ENCODE measurements at places on chromosomes 5 and 9. TPM values are rescaled to one million over a fixed set of nuclear protein-coding genes. Genes with fewer than 3 reads are reported as not detected.

- DNase-seq, result no peak
Measured at GRCh38 chr9:36112516-36112915, 24.0 kb upstream of the GLIPR2 start.

DNA sequence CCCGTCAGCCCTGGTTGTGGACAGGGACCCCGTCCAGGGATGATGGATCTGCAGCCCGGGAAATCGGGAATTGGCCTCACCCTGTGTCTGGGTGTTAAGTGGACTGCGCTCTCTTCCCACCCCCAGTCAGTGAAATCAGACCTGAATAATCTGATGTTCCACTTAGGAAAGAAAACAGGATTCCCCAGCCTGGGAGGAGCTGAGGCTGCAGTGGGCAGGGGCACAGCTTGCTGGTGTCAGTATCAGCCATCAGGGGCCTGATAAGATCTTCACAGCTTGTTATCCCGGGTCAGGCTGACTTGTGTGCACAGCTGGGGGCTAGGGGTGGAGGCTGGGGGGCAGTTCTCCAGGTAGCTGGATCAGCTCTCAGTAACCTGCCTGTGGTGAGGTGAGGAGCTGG lies 29.1 kb downstream of the LMX1B start:
- peak; percentile 88 for DNase-seq

The CTNND2 gene
- total RNA-seq, result 6.5 TPM

- no peak for DNase-seq
Measured at GRCh38 chr5:158755221-158755620, 344.5 kb downstream of the EBF1 start.

The MEF2C gene
- 0.45 TPM for total RNA-seq

- DNase-seq, result peak; percentile 76
Measured at GRCh38 chr9:133160742-133161546, 2.8 kb downstream of the GBGT1 start.

The ALDH1A1 gene
- 2.9 TPM for total RNA-seq

DNA sequence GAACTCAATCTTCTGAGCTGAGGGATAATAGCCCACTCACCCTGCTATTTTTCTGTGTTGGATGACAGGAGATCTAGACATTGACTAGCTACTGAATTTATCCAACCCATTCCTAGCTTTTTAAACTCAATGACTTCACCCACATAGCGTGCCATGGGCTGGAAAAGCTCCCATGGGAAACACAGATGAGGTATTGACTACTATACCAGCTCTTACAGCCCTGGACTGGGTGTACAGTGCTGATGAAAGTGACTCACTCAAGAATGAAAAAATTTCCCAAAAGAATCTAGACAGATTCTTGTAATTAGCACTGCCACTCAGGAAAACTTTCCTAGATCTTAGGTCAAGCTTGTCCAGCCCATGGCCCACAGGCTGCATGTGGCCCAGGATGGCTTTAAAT lies 72.7 kb upstream of the NREP start:
- DNase-seq, result no peak

The NMUR2 gene
- total RNA-seq, result not detected

The SOX30 gene
- total RNA-seq, result 0.48 TPM

GRCh38 chr9:116269250-116269649 lies 115.7 kb downstream of the PAPPA start:
- no peak for DNase-seq

- no peak for DNase-seq
Measured at GRCh38 chr5:131530706-131531331, 104.2 kb downstream of the RAPGEF6 start.

- DNase-seq, result no peak
Measured at GRCh38 chr9:27655441-27655840, 82.2 kb upstream of the C9orf72 start.

GRCh38 chr5:58459146-58460001 lies 512 bp downstream of the PLK2 start:
- DNase-seq, result peak; percentile 78

The NREP gene
- total RNA-seq, result 233 TPM

DNA sequence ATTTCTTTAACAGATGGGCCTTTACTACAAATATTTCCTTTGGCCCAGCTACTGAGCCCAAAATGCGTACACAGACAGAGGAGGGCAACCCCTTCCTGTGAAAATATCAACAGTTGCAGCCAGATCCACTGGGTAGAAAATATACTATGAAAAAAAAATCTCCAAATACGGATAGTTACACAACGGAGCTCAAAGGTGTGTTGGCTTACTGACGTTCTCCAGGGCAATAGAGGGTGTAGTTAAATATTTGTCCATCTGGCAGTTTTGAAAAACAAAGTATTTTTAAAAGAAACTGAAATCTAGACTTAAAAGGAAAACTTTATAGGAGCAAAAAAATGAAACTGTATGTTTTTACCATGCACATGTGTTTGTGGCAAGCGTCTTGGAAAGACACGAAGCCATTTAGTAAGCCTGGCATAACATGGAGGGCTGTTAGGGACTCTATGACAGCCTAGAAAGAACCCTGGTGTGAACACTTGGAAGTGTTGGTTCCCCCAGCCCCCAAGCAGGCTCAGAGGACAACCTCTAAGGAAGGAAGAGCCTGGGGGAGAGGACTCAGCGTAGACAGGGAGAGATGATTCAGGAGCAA lies 157.8 kb upstream of the TRPM3 start:
- no peak for DNase-seq

The GHR gene
- total RNA-seq, result 1.2 TPM

The SPATA31C1 gene
- not detected for total RNA-seq

DNA sequence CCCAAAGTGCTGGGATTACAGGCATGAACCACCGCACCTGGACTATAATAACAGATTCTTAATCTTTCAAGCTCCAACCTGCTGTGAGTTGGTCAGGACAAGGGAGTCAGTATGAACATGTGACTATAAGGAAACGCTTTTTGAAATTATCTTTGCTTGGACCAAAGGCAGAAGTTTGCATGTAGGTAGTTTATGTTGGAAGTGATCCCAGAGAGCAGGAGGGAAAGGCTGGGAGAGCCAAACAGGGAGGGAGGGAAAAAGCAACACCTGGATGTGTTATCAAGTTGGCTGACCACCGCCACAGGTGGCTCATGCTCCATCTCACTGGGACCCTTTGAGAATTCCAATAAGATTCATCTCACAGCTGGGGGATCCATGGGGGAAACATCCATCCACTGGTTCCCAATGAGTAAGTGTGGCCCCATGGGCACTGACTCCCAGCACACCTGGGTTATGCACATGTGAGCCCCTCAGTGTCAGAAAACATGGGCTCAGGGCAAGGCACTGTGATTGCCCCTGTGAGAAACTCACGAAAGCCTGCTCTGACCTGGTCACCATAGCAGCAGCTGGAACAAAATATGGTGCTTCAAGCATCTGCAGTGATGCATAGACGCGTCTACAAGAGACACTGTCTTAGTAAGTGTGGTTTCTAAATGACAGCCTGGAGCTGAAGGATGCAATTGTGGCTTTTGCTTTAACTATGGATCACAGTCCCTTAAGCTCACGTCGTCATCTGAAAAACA lies 62.1 kb downstream of the ARSB start:
- no peak for DNase-seq

- DNase-seq, result no peak
Measured at GRCh38 chr5:76371960-76372322, 31.1 kb upstream of the IQGAP2 start.

The TSLP gene
- 0.51 TPM for total RNA-seq

DNA sequence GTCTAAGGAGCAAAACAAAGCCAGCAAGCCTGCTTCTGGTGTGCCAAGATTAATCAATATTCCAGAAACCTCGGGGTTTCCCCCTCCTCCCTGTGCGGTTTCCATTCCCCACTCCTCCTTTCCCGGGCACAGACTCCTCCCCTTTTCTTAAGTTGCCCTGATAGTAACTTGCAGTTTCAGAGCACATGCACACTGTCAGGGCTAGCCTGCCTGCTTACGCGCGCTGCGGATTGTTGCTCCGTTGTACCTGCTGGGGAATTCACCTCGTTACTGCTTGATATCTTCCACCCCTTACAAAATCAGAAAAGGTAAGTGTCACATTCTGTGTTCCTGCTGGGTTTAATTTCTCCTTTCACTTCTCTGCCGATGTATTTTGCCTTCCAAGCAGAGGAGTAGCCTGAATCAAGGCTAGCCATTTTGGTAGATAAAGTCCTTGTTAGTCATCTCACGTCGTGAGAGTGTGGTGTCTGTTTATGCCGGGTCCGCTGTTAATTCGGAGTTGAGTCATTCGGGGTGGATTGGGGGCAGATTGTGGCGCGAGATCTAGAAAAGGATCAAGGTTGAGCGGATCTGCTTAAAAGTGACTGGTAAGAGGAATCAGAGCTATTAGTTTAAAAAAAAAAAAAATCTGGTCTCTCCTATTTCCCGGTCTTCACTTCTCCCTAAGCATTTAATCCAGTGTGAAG lies at the start of gene SLC1A3:
SLC1A3 (plus strand) TSS at position 179 of the 686 bp plus-strand sequence. CDS start 1,818 bp downstream, outside the sequence.
- DNase-seq, result peak; percentile 86
